ENCODE measurements at places on chromosomes 3 and 15. TPM values are rescaled to one million over a fixed set of nuclear protein-coding genes. Genes with fewer than 3 reads are reported as not detected.

- no peak for DNase-seq
Measured at GRCh38 chr15:34709866-34710265, 44.9 kb downstream of the GJD2 start.

Gene ITIH1
- polyA plus RNA-seq: not detected

- no peak for DNase-seq
Measured at GRCh38 chr15:62752657-62753517, 289.7 kb upstream of the TPM1 start.

DNA sequence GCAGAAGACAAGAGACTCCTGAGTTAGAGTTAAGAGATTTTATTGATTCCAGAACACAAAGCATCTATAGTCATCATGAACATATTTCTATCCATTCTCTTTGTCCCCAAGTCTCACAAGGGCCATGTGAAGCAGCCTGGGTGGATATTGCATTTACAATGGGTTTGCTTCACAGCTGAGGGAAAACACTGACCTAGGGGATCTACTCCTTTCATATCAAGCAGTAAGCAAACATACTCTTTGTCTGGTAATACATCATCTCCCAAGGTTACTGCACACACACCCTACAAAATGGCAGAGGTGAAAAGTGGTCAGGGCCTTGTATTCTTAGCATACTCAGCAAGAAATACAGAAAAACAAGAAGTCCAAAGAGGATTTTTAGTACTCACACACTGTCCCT, 267.7 kb upstream of the BCHE start:
- DNase-seq: no peak

GRCh38 chr3:170350515-170351413, 6.8 kb upstream of the SKIL start:
- no peak for DNase-seq

DNA sequence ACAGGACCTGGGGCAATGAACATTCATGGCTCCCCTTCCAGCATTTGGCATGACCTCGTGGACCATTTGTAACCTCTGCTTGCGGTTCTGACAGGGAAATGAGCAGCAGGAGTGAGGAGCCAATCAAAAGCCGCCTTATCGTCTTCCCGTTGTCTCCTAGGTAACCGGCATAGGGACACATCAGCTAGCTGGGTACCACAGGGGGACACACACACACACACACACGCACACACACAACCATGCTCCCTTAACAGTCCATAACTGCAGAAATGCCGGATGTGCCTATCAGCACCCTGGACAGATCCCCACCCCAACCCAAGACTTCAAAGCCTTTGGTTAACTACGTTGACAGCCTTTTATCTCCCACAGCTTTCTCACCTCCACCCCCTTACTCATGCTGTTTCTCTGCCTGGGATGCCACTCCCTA, 53.4 kb upstream of the CCDC174 start:
- no peak for DNase-seq

GRCh38 chr15:77311618-77312398, 108.1 kb downstream of the PEAK1 start:
- DNase-seq: no peak

GRCh38 chr3:134370611-134371531, 3.4 kb downstream of the AMOTL2 start:
- no peak for DNase-seq

DNA sequence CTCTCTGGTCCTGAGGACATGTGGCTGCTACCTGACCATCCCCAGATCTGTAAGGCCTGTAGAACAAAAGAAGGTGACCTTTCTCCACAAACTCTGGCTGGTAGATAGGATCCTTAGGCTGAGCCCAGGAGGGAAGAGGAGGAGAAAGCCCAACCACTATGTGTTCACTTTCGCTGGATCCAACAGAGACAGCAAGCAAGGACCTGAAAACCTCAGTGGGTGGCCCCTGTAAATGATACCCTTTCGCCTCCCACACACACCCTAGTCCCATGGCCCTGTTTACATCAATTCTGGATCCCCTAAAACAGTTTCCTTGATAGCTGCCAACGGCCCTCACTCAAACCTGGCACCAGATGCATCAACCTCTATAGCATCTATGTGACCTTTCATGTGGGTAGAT, 22.4 kb downstream of the CCDC12 start:
- DNase-seq: no peak

Gene NPAP1
- not detected for polyA plus RNA-seq

Gene MYRIP
- polyA plus RNA-seq: 1.8 TPM

DNA sequence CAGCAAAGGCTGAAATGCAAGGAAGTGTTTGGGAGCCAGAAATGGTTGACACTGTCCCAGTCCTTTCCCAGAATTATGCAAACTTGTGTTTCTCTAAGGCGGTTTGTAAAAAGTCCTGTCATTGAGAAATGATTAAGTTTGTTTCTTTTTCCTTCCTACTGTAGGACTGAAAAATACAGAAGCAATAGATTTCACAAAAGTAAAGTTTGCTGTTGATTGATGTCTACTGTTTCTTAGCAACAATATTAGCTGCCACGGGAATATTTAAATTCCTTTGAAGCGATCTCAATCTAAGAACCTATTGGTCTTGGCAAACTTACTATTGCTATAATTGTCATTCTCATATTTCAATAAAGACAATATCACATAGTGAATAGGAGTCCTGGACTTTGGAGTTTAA, 100.7 kb upstream of the IL12A start:
- no peak for DNase-seq

DNA sequence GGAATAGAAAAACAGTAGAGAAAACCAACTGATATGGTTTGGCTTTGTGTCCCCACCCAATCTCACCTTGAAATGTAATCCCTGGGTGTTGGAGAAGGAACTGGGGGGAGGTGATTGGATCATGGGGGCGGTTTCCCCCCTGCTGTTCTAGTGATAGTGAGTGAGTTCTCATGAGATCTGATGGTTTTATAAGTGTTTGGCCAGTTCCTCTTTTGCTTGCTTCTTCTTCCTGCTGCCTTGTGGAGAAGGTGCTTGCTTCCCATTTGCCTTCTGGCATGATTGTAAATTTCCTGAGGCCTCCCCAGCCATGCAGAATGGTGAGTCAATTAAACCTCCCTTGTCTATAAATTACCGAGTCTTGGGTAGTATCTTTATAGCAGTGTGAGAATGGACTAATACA, 48.4 kb downstream of the EOMES start:
- DNase-seq: no peak

Gene MEX3B
- polyA plus RNA-seq: 0.44 TPM

Gene LCTL
- not detected for polyA plus RNA-seq

Gene ENTPD3
- 0.93 TPM for polyA plus RNA-seq

GRCh38 chr15:64739577-64740143, 35.7 kb downstream of the RBPMS2 start:
- peak; percentile 61 for DNase-seq

DNA sequence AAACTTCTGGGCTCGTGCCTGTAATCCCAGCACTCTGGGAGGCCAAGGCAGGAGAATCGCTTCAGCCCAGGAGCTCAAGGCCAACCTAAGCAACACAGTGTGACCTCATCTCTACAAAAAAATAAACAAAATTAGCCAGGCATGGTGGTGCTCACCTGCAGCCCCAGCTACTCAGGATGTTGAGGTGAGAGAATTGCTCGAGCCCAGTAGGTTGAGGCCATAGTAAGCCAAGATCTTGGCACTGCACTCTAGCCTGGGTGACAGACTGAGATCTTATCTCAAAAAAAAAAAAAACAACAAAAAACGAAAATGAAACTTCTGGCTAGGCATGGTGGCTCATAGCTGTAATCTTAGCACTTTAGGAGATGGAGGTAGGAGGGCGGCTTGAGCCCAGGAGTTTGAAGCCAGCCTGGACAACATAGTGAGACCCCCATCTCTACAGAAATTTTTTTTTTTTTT, 53.7 kb downstream of the PIK3CB start:
- DNase-seq: peak; percentile 22

DNA sequence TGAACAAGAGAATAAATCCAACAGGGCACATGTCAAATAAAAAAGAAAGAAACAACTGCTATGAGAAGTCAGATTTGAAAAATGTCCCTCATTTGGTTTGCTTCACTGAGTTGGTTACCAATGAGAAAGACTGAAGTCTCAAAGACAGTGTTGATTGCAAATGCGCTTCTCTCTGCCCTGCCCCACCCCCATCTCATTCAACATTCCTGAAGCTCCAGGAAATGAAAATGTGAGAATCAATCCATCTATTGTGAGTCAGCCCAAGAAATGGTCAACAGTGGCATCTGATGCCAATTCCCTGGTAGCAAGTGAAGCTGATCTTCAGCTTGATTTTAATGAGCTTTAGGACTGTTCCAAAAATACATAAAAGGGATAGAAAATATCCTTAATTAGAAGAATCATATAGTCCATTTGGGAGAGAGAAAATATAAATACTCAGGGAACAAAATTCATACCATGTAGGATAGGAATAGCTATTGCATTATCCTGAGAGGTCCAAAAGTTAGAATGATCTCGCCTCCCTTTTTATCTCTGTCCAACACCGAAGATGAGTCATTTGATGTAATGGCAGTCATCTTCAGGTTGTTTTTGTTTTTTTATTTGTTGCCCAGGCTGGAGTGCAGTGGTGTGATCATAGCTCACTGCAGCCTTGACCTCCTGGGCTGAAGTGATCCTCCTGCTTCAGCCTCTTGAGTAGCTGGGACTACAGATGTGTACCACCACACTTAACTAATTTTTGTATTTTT, 200.3 kb upstream of the UMPS start:
- DNase-seq: no peak

DNA sequence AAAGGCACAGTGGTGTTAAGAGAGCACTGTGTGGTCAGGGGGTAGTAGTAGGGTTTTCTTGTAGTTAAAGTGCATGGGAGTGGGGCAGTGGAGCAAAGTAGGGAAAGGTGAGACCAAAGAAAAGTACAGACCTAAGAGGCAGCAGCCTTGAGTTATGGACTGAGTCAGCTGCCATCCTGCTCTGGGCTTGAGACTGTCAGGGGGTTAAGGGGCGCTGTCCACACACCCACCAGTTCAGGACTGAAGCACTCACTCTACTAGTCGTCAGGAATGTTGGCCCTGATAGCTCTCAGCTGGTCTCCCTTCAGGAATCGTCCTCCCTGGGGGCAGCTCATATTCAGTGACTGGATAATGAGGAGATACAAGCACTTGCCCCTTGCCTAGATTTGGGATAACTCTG, 7.9 kb downstream of the CCR4 start:
- no peak for DNase-seq

DNA sequence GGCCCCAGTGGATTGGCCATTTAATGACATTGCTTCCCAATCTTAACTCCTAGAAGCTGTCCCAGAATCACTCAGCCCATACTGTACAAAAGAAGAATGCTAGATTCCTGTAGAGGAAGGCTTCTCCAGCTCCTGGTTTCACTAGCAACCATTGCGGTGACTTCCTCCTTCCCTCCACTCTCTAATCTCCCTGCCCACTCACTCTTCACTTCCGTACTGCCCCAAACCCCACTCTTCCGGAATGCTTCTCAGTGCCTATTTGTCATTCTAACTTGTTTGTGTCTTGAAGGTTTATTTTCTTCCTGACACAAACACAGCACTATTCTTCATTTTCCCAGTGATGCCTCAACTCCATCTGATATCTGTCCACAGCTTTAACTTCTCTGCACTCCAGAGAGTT, 97.1 kb upstream of the SPATA16 start:
- DNase-seq: no peak

Gene DUOXA2
- polyA plus RNA-seq: 25.0 TPM

Gene PARP15
- polyA plus RNA-seq: 0.25 TPM

DNA sequence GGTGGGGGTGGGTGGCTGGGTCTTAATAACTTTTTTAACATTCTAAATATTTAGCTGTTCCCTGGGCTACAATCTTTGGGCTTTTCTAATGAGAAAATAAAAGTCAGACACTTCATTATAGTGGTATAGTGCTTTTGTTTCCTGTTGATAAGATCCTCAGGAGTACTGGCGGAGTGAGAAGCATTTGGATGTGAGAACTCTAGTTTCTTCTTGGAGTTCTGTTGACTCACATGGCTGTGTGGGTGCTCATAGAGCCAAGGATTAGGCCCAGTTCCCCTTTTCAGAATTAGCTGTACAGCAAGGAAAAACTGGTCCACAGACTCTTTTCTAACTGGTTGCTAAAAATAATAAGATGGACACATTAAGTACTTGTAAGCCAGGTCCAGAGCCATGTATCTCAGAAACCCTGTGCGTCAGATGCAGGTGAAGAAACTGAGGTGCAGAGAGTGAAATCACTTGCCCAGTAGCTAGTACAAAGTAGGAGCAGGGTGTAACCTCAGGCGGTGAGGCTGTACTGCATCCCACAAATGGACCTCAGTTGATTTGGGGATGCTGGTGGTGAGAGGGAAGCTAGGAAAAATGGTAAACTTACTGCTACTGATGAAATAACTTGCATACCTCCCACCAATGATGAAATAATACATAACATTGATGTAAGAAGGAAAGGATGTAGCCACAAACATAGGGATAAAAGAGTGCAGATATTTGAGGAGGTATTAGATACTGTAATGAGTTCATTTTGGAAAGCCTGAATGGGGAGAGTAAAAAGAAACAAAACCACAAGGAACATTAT, 2.3 kb downstream of the ITPR1 start:
- no peak for DNase-seq

- no peak for DNase-seq
Measured at GRCh38 chr3:120528163-120528562, 68.0 kb upstream of the NDUFB4 start.

Gene GPR149
- polyA plus RNA-seq: not detected

GRCh38 chr3:161273589-161274218, 52.6 kb downstream of the NMD3 start:
- DNase-seq: peak; percentile 62

- DNase-seq: no peak
Measured at GRCh38 chr3:62378311-62378789, 5.0 kb upstream of the FEZF2 start.

GRCh38 chr3:24018784-24019570, 73.9 kb downstream of the NR1D2 start:
- no peak for DNase-seq

Gene ADAMTS17
- polyA plus RNA-seq: 0.31 TPM

GRCh38 chr3:173529062-173529711, 131.6 kb downstream of the NLGN1 start:
- no peak for DNase-seq

DNA sequence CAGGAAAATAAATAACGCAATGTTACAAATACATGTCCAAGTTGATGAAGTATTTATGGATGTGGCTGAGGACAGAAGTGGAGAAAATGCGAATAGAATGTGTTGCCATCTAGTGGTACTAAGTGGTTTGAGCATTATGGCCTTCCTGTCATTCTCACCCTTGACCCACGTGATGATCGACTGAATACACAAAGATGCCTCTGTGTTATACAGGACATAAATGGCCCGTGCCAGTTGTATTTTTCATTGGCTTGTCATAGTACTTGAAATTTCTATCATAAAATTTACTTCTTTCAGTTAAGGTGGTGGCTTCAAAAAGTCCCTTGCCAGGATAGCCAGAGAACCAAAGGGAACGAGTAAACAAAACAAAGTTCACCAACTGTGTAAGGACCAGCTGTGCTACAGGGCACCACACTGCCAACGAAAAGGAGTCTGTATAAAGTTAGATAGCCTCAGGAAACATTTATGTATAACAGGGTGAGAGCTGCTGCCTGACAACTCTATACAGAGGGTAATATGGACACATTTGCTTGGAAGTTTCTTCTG, 103.7 kb downstream of the MYH15 start:
- peak; percentile 80 for DNase-seq

Gene MORF4L1
- polyA plus RNA-seq: 126 TPM

Gene CSPG5
- not detected for polyA plus RNA-seq

GRCh38 chr15:46768287-46768686, 949.0 kb upstream of the SEMA6D start:
- no peak for DNase-seq

- no peak for DNase-seq
Measured at GRCh38 chr3:122727294-122727693, 46.7 kb downstream of the PARP14 start.

Data from stomach (tissue), 19 donors.